Activated naive CD4-positive, alpha-beta T cell (primary cell): ENCODE measurements at places on chromosomes 16 and 17.

DNA sequence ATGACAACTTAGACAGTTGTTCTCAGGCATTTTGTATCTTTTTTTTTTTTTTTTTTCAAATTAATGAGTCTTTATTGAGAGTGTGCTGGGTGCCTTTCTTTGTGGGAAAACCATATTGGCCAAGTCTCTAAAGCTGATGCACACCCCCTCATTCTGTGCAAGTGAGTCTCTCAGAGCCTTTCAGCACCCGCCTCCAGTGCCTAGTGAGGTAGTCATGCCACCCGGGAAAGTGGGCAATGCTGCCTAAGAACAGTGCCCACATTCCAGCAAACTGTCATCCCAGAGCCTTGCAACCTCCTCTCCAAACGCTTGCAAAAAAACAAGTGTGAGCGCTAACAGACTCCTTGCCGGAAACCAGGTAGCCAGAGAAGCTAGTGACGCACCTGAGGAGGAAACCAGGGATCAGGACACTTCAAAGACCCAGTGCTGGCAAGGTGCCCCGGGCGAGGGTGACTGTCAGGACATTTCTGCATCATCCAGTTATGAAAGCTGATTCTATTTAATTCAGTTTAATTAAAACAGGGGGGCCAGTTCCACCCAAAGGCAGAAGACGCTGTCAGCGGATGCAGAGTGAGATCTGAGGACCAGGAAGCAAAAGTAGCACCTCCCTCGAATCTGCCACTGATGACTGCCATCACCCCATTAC lies 34.9 kb downstream of the SMARCE1 start:
- no peak for DNase-seq

DNA sequence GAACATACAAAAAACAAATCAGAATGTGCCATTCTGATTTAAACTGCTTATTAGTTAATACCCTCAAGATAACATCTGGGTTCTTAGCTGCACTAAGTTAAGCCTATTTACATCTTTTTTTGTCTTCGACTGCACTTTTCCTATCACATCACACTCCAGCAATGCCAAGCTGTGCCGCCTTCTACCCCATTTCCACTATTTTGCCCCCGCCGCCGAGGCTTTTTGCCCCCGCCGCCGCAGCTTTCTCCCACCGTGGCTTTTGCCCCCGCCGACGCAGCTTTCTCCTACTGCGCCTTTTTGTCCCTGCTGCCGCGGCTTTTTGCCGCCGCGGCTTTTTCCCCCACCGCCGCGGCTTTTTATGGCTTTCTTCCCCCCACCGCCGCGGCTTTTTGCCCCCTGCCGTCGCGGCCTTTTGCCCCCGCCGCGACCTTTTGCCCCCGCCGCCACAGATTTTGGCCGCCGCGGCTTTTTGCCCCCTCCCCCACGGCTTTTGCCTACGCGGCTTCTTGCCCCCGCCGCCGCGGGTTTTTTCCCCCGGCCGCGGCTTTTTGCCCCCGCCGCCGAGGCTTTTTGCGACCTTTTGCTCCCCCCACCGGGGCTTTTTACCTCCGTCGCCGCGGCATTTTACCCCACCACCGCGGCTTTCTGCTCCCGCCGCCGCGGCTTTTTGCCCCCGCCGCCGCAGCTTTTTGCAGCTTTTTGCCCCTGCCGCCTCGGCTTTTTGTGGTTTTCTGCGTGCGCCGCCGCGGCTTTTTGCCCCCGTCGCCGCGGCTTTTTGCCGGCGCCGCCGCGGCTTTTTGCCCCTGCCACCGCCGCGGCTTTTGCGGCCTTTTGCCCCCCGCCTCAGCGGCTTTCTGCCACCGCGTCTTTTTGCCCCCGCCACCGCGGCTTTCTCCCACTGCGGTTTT lies 331.4 kb upstream of the WSB1 start:
- no peak for DNase-seq

GRCh38 chr16:49203361-49203760 lies 78.3 kb downstream of the CBLN1 start:
- no peak for DNase-seq

DNA sequence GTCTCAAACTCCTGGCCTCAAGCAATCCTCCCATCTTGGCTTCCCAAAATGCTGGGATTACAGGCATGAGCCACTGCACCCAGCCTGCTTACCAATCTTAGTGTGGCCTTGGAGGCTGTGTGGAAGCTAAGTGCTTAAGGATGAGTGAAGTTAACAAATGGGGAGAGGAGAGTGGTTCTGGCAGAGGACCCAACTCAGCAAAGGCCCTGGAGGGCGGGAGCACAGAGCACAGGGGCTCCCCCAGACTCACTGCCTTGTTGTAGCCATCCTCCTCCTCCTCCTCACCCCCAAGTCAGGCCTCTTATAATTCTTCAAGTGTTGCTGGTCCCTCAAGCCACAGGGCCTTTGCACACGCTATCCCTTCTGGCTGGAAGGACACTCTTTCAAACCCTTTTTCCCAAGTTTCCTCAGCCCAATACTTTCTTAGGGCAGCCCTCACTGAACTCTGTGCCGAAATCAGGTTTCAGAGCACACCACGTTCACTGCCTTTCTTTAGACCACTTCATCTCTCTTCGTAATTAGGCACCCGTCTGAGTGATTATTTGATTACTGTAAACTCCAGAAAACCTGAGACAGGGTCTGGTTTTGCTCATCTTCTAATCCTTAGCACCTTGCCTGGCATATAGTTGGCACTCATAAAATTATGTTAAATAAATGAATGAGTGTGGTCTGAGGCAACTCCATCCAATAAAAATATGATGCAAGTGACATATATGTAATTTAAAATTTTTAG lies 23.4 kb downstream of the NGFR start:
- DNase-seq = no peak

GRCh38 chr17:75641343-75641742 lies 8.1 kb downstream of the SMIM5 start:
- no peak for DNase-seq

- DNase-seq = no peak
Observed at GRCh38 chr17:47882247-47882646, 13.8 kb upstream of the SP2 start.

GRCh38 chr16:391885-392335 lies 5.1 kb upstream of the NME4 start:
- no peak for DNase-seq

GRCh38 chr17:80890196-80890920 lies 101.3 kb upstream of the CHMP6 start:
- DNase-seq = no peak
